Endothelial cell of umbilical vein (primary cell): ENCODE measurements at places on chromosomes 2 and 18. TPM values are rescaled to one million over a fixed set of nuclear protein-coding genes. Genes with fewer than 3 reads are reported as not detected.
A peak's percentile ranks its signal among the peaks of the same experiment; 100 is the strongest.

GRCh38 chr18:63552581-63552980, 10.4 kb downstream of the SERPINB12 start:
- DNase-seq = no peak

GRCh38 chr2:85796341-85797262, 42.8 kb downstream of the ATOH8 start:
- DNase-seq = peak; percentile 21

DNA sequence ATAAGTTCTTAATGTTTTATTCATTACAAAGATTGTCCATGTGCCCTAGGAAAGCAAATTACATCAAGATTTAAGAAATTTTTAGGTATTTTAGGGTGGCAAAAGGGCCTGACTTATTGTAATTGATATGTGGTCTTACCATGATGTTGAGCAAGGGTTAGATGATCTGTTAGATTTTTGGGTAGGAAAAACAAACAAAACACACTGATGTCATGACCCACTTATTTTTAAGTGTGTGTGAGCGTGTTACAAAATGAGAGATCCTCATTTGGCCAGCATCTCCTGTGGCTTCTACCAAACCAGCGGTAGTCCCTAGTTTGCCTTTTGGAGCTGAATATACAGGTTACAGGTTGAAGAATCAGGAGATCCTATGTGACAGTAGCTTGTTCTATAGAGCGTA, 89.8 kb upstream of the ITGB6 start:
- DNase-seq = no peak

GRCh38 chr18:23032030-23032582, 99.0 kb downstream of the RBBP8 start:
- DNase-seq = peak; percentile 45

- DNase-seq = peak; percentile 42
These were observed 156.6 kb downstream of the DYSF start for GRCh38 chr2:71609958-71610357.

- DNase-seq = peak; percentile 49
These were observed 92.5 kb downstream of the KCNF1 start for GRCh38 chr2:11004199-11004598.

GRCh38 chr2:153864022-153864421, 7.7 kb upstream of the GALNT13 start:
- no peak for DNase-seq

DNA sequence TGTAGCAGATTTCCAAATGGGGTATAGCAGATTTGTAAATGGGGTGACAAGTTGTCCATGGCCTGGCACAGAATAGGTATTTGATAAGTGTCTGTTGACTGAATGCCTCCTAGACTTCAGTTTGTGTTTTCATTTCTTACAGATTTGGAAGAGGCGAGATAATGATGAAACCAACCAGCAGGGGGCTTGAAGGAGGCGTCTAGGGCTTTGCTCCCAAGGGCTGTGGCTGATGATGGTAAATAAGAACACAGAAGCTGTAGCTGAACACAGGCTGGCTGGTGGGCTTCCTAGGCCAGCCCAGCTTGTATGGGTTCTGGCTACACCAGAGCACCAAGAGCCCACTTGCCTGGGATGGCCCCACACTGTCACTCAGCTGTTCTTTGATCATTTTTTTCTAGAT, 19.4 kb downstream of the SFTPB start:
- peak; percentile 66 for DNase-seq

Gene LIMS3
- total RNA-seq = 9.4 and 17.8 TPM in 2 replicates

DNA sequence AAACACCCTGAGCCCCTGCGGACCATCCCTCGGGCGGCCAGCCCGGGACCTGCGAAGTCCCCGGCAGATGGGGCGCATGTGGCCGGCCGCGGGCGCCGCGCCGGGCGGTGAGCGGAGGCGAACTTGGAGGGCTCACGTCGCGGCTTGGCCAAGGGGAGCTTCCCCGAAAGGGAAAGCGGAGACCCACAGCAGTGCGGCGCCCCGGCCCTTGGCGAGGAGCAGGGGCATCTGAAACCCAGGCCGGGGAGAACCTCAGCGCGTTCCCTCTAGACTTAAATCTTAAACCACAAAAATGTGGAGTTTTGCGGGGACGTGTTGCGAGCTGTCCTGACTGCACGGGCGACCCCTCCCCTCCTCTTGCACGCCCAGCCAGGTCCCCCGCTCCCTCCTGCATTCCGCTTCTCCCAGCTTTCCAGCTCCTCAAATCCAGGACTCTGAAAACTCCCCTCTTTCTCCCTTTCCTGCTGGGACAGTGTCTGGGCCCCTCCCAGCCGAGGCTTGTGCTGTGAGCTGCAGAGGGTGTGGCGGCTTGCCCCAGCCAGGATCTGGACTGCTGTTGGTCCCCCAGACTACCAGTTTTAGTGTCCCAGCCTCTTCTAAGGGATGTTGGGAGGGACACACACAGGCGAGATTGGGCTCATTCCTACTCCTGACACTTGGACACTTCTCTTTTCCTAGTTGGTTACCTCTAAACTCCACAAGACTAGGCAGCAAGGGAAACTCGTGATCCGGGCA, 1.3 kb downstream of the FMNL2 start:
- peak; percentile 54 for DNase-seq

Gene IL1F10
- total RNA-seq = not detected in 2 replicates

GRCh38 chr18:77108001-77108692, 24.4 kb downstream of the MBP start:
- no peak for DNase-seq

Gene FSHR
- not detected in 2 replicates for total RNA-seq

DNA sequence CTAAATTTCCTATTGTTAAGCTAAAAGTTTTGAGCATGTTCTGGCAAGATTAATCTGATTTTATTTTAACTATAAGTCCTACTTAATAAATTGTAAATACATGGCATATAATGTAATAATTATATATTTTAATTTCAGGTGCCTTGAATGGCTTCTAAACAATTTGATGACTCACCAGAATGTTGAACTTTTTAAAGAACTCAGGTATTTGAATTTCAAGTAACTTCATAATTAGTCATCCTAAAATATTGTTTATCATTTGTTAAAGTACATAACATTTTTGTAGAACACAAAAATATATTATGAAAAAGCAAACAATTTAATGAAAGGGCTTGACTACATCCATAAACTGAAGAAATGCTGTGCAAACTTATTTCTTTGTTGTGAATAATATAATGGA, 14.5 kb downstream of the GMCL1 start:
- DNase-seq = no peak

GRCh38 chr18:63708650-63709049, 5.9 kb downstream of the SERPINB11 start:
- peak; percentile 8 for DNase-seq

GRCh38 chr2:10551496-10551895, 103.4 kb upstream of the ODC1 start:
- DNase-seq = no peak

Gene SLC5A7
- not detected in 2 replicates for total RNA-seq

Gene GALNT3
- 0.82 and 0.85 TPM in 2 replicates for total RNA-seq

DNA sequence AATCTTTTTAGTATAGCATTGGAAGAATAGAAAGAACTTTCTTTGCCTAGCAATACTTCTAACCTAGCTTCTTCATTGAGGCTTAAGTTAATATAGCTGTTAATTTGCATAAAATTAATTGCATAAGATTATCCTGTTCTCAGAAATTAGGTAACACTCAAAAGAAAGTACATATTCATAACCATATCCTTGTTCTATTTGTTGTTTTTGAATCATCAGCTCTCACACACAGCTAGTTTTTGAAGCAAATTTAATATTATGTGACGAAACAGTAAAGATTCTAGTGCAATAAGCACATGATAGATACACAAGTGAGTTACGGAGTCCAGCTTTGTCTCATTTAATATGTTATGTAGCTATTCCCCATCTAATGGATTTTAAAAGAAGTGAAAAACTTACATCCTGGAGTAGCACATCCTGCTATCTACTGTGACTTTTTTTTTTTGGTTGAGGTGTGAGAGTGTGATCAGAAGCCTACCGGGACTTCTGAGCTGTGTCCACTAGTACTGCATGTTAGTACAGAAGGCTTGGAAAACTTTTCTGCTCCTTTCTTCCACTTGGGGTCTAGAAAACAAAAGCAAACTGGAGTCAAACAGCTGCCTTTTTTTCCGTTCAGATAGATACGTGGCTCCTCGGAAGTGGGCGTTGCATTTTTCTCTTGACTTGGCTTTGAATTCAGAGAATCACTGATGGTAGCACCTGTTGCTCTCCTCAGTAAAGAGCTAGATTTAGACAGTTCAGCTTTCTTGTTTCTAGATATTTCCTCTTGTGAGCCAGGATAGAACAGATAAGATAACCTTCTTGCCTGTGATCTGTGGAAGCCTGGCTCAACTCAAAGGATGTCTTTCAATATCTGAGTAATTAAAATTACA, 27.2 kb downstream of the KDM3A start:
- no peak for DNase-seq

Gene USP14
- 86.1 and 98.4 TPM in 2 replicates for total RNA-seq

DNA sequence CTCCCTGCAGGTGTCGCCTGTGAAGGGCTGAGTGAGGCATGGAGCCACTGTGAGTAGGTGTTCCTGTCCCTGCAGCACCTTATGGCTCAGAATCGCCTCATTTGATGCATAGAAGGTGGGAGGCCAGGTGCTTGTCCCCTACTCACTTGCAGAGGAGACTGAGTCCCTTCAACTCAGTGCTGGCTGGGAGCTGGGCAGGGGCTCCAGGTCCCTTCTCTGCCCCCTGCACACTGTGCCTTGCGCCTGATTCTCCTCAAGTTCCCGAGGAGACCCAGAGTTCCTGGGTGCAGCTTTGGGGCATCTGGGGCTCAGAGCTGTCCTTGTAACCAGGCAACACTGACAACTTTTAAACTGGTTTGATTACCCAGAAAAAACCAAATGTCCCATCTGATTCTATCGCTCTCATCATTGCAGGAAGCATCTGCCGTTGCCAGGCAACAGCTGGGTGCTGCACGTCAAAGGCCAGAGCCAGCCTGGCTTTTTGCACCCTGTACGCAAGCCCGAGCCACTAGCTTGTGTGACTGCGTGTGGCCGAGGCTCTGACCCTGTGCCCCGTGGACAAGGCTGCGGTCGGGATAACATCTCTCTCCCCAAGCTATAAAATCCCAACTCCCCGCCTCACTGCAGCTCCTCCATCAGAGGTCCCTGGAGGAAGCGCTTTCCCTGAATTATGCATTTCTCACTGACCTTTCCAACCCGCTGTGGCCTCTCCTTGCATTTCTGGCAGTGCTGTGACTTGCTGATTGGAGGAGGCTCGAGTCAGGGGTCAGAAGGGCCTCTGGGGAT, 130.8 kb upstream of the HDAC4 start:
- DNase-seq = no peak

Gene LRP2
- total RNA-seq = not detected in 2 replicates

GRCh38 chr2:195560209-195560895, 96.7 kb upstream of the SLC39A10 start:
- no peak for DNase-seq

DNA sequence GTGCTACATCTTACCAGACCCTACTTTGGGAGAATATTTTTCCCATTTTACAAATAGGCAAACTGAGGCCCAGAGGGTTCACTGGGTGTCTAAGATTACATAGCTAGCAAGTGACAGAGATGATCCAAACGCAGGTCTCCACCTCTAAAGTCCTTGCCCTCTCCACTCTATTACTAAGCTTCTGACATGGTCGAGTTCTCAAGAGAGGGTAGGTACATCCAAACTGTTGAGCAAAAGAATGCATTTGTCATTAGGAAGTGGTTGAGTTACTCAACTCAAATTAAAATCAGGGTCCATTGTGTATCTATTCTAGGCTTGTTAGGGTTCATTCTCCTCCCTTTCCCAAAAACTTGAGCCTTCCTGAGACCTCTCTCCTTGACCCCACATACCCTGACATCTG, 680.6 kb upstream of the FANCL start:
- DNase-seq = no peak

- no peak for DNase-seq
These were observed 539.4 kb upstream of the SPHKAP start for GRCh38 chr2:228720895-228721294.

- no peak for DNase-seq
These were observed 69.7 kb upstream of the NCK2 start for GRCh38 chr2:105674859-105675541.

DNA sequence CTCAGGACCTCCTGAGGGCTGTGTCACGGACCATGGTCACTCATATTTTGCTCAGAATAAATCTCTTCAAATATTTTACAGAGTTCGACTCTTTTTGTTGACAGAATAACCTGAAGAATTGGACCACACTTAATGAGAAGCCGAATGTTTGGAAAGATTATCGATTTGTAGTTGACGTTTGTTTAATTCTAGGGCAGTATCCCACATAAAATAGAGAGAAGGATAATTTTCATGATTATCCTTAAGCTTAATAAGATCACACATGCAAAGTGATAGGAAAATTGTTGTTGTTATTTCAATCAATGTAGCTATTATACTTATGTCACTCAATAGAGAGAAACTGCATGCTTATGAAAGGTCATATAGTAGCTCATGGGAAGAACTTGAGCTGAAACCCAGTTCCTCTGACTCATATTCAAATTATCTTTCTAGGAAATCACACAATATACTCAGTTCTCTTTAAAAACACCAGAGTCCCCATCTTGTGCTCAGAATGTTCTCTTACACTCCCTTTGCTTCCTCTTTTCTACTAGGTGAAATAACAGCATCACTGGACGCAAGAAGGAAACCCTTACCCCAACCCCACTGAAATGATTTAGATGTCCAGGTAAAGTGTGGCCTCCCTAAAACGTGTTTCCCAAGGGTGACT, 982.1 kb downstream of the TSN start:
- peak; percentile 11 for DNase-seq

DNA sequence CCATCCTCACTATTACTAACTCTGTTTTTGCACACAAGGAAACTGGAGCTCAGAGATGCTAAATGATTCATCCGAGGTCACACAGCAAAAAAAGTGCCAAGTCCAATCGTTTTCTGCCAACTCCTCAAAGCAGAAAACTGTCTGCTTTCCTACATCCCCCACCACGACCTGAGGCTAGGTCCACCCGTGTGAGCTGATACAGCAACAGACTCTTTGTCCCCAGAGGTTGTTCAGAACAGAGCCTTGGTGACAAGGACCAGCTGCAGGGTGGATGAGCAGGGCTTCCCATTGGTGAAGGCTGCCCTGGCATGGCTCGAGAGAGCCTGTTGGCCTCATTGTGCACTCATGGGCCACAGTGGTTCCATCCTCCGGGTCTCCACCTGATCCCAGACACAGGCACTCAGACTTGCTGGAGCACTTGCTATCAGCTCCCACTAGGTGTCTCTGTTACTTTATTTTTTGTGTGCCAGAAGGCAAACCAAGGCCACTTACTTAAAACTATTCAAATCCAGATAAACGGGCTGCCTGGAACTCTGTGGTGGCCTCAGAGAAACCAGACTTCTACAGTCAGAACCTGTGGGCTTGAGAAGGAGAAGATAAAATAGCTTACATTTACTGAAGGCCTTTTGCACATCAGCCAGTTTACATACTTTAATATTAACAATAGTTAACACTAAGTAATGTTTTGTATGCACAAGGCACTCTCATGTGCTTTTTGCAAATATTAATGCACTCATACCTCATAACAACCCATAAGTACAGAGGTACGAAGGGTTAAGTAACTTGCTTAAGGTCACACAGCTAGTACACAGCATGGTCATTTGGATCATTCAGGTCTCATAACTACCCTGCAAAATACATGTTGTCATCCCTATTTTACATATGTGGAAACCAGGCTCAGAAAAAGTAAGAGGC, 62.9 kb upstream of the CTIF start:
- DNase-seq = peak; percentile 78

- DNase-seq = no peak
These were observed 3.7 kb upstream of the ALPK2 start for GRCh38 chr18:58632552-58632951.

Gene TEX261
- total RNA-seq = 63.3 and 71.2 TPM in 2 replicates

GRCh38 chr2:229780856-229781773, 66.8 kb upstream of the DNER start:
- peak; percentile 76 for DNase-seq
